ENCODE measurements at places on chromosomes 1 and 21.

- DNase-seq: no peak
Observed at GRCh38 chr21:26082549-26082948, 88.0 kb downstream of the APP start.

DNA sequence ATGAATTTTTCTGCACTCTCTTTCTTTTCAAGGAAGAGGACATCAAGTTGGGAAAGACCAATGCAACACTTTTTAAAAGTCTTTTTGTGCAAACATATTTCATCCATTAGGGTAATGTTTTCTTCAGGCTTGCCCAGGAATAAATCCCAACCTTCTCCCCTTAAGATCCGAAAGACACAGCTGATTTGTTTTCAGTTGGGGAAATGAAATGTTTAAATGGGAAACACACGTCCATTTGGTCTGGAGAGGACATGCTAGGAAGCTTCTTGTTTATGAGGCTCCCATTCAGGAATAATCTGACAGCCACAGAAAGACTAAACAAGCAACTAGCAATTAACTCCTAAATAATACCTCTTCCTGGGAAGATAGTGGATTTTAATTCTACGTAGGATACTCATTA is 91.9 kb downstream of the PRRX1 start:
- no peak for DNase-seq

DNA sequence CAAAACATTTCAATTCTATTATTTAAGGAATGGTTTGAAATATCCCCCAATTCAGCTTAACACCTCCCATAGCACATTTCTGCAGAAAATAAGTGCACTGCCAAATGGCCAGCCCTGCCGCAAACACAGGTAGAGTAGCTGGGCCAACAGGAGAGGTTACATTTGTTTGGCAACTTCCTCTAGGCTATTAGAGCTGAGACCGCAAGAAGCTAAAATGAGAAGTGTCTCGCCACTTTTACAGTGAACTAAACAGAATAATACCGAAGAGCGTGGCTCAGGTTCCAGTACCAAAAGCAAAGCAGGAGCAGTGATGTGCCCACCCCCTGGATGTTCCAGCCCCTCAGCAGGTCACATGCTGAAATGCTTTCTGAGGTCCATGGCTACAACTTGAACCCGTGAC is 154.5 kb upstream of the PKN2 start:
- DNase-seq: no peak

- DNase-seq: no peak
Observed at GRCh38 chr1:98384461-98385141, 276.9 kb upstream of the SNX7 start.

DNA sequence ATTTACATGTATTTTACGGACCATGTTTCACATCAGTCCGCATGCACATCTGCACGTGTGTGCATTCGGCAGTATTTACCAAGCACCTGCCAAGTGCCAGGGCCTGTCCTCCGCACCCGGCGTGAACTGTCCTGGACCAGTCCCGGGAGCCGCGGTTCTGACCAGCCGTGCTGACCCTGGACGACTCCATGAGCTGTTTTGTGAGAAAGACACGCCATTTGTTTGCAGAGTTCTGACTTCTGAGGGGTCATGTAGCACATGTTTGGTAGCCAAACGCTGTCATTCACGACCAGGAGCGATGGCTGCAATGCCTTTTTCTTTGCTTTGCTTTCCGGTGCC is 3.3 kb upstream of the OLIG2 start:
- DNase-seq: no peak

GRCh38 chr1:116253566-116254382 is 119.3 kb upstream of the ATP1A1 start:
- DNase-seq: no peak

GRCh38 chr1:91190996-91191395 is 169.2 kb upstream of the ZNF644 start:
- no peak for DNase-seq

DNA sequence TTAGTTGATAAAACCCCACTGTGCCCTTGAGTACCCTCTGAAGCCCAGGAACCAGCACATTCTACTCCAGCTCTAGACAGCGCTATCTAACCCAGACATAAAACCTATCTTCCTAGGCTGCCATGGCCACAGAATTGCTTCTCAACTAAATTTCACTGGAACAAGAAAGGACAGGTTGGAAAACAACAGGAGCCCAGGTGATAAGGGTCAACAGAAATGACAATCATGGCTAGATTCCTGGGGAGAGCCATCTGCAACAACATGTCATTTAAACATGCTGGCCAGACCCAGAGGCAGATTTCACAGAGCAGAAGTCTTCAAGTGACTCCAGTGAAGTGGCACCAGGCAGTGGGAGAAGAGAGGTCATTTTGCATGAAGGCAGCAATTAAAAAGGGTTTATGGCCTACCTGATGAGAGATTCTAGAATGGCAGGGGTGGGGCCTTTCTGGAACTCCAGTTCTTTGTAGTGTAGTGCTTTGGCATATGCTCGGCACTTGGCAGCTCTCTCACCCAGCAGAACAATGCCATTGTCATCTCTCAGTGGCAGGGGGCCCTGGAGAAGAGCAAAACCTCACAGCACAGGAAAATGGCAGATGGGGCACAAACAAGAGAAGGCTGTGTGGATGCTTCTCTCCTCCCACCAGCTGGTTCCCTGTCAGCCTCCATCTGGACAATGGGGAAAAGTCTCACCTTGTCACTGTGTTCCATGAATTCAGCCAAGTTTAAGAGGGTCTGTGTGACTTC is 9.9 kb downstream of the ANGPTL7 start:
- no peak for DNase-seq

- no peak for DNase-seq
Observed at GRCh38 chr1:201450721-201451291, 18.2 kb downstream of the PHLDA3 start.

DNA sequence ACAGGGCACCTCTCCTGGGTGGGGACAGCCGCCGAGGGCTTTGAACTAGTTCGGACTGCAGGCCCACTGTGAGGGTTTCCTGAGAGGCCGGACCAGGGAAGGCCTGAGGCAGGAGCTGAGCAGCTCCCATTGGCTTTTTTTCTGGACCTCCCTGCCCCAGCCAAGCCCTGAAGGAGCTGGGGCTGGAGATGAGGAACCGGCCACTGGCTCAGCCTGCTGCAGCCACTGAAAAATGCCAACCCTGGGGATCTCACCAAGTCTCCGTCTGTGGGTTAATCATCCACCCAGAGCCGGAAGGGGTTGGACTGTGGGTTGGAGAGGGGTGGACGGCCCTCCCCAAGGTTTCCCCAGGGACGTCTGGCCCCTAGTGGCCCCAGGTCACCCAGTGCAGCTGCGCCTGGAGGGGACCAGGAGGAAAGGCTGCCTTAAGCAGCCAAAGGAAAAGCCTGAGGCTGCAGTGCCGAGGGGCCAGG is 2.5 kb downstream of the VWA1 start:
- DNase-seq: no peak

- DNase-seq: no peak
Observed at GRCh38 chr1:10122926-10123325, 87.4 kb upstream of the KIF1B start.

DNA sequence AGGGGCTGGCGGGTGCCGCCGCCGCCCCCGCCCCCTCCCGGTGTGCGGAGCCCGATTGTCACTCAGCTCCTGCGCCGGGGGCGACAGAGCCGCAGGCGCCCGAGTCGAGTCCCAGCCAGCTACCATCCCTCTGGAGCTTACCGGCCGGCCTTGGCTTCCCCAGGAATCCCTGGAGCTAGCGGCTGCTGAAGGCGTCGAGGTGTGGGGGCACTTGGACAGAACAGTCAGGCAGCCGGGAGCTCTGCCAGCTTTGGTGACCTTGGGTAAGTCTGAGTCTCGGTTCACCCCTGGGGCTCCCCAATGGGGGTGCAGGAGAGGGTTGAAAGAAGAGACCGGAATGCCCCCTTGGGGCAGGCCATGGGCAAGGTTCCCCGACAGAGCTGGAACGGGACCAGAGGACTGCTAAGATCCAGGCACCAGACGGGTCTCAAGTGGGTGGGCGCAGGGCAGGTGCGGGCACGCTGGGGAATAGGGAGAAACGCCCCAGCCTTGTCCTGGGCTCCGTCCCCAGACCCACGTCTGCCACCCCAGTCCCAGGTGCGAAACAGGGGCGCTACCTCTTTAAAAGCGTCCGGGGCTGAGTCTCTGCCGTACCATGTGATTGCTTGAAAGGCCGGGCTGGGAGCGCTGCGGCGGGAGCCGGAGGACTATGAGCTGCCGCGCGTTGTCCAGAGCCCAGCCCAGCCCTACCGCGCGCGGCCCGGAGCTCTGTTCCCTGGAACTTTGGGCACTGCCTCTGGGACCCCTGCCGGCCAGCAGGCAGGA is at the start of gene ADORA1:
TSS of gene ADORA1 (plus strand) at position 61 of the 765 bp plus-strand sequence. CDS start 1,116 bp downstream, outside the sequence.
- DNase-seq: peak; percentile 6

- no peak for DNase-seq
Observed at GRCh38 chr1:187237542-187237941, 408.8 kb downstream of the PLA2G4A start.

DNA sequence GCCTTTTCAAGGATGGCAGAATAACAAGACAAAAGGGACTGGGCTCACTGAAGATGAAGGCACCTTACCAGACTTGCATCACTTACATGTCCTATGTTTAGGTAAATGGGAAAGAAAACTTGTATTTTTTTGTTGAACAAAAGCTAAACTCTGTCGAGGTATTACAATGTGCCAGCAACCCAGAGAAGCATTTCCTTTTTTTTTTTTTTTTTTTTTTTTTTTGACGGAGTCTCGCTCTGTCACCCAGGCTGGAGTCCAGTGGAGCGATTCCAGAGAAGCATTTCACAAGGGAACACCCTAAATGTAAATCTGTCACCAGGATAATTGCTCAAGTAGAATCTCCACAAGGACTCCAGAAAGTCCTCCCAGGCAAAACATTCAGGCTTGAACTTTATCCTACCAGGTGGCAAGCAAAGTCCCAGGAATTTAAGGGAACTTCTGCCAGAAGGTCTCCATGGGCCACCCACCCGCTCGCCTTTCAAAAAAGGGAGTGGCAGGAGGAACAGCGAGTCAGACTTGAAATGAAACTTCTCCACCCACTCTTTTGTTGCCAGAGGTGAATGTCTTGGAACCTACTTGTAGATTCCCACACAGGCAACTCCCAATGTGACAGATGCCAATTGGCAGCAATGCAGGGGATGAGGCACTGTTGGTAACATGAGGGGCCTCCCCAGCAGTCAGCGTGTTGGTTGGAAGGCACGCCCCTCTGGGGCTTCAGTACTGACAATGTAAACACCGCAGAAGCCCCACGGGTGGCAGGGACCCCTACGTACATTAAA is 125.0 kb downstream of the TIAM1 start:
- DNase-seq: no peak

DNA sequence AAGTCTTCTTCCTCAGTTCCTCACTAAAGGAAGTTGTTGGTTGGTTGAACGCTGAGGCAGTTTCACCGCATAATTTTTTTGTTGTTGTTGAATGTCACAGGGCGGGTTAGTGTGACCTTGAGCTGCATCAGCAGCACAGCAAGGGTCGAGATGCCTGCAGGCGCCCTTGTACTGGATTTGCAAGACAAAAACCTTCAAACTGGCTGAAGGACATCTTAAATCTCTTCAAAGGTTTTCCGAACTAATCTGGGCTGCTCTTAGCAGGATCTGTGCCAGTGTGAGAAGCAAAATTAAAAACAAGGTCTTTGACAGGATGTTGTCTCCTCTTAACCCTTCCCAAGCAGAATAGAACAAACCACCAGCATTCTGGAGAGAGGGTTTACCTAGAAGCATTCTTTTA is 59.4 kb downstream of the NRIP1 start:
- peak; percentile 40 for DNase-seq

Measured in activated CD4-positive, alpha-beta T cell treated with anti-CD3 and anti-CD28 coated beads, Interleukin-2, amount 10 ng/mL, durations not matched to agents 7 days and 5 days (primary cell).